Iris pigment epithelial cell (primary cell): ENCODE measurements at places on chromosomes 1 and 21.

DNA sequence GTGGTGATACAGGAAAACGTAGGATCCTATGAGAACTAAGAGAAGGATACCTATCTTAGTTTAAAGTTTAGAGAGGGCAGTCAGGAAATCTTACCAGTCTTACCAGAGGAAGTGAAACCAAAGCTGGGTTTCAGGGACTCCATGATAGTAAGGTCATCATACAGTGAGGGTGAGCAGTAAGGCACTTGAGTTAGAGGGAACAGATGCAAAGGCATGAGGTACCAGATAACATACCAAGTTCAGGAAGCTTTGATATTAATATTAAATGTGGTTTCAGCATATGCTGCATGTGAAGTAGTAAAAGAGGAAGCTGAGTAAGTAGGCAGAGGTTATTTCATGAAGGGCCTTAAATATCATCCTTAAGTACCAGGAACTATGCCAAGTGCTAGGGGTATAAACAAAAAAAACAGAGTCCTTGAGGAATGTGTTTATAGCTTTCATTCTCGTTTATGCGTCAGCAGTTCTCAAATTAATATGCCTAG is 16.9 kb downstream of the ATG4C start:
- DNase-seq, result peak; percentile 71

- peak; percentile 99 for DNase-seq
These were observed 8.2 kb upstream of the S100A10 start for GRCh38 chr1:152001631-152002584.

DNA sequence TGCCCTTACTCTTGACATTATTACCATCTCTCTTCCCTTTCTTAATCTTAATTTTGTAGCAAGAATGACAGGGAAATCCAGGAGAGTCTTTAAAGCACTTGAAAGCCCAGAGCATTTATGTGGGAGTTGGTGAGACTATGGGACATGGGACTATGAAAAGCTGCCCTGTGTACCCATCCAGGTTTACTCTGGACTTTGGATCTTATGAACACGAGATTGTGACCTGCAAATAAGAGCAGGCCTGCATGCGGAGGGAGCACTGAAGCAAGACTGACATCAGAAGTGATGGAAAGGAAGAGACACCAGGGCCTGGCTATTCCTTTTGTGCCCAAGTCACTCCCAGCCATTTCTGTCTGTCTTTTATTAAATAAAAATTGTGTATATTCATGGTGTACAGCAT is 209.6 kb downstream of the NUF2 start:
- DNase-seq, result no peak

- DNase-seq, result no peak
These were observed 216.8 kb upstream of the CXADR start for GRCh38 chr21:17295997-17296396.

DNA sequence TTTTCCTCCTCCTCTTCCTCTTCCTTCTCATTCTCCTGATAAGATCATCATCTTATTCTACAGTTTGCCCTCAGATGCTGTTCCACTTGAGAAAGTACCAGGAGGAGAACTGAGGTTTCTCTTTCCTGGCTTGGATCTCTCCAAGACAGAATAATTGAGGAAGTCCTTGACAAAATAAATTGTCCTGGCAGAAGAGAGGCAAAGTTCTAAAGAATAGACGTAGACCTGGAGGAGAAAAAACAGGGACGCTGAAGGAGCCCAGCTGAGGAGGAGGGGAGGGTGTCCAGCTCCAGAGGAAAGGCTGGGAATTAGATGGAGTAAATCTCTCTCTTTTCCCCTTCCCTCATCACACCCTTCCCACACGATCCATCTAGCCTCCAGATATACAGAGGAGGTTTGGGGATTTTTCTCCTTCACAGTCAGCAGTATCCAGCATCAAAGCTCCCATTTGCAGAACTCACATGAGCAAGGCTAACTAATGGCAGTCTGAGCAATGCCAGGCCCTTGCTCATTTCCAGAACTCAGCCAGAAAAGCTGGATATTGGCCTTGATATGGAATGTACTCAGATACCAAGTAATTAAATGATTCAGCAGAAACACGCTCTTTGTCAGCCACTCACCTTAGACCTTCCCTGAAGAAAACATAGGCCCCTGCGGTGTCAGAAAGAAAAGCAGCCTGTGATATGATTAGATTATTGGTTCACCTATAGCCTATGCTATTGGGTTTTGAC is 5.1 kb upstream of the GNG12 start:
- peak; percentile 46 for DNase-seq

- DNase-seq, result no peak
These were observed 24.4 kb downstream of the KCNA2 start for GRCh38 chr1:110581682-110582145.

GRCh38 chr1:230243583-230244353 is 176.7 kb downstream of the GALNT2 start:
- DNase-seq, result peak; percentile 87

GRCh38 chr1:53384796-53385195 is 56.9 kb upstream of the LRP8 start:
- DNase-seq, result no peak

DNA sequence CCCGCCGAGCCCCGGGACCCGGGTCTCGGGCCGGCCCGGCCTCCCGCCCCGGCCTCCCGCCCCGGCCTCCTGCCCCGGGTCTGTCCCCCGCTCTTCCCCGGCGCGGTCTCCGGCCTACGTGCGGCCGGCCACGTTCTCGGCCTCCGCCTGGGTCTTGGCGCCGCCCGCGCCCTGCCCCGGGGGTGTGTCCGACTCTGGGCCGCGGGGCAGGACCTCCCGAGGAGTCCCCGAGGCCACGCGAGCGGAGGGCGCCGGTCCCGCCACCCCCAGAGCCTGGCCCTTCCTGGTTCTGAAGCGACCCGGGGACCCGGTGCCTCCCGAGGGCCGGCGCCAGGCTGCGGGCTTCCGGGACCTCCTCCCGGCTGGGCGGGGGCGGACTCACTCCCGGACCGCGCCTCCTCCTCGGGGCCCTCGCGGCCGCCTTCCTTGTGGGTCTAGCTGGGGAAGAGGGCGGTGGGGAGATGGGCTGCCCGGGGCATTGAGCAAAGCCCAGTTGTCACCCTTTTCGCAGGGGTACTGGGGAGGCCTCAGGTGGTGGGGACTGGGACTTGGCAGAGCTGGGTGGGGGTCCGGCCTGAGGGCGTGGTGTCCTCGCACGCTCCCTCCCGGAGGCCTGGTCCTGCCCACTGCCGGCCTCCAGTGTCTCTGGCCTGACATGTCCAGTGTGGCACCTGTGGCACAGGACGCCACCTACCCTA is 558 bp downstream of the PFKL start:
- peak; percentile 56 for DNase-seq

DNA sequence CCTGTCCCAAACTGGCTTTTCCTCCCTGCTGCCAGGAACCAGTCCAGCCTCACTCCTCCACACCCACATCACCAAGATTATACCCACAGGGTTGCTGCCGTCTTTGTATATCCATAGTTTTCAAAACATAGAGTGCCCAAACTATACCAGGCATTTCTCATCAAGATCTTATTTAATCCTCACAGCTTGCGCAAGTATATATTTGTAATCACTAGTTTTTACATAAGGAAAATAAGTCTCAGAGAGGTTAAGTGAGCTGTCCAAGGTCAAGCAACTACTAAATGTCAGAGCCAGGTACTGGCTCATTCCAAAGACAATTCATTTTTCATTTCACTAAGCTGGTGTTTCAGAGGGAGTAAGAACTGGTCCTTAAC is 34.9 kb upstream of the ZNF362 start:
- peak; percentile 36 for DNase-seq

- no peak for DNase-seq
These were observed 5.5 kb downstream of the MFSD2A start for GRCh38 chr1:39960431-39960958.

GRCh38 chr1:31792116-31792515 is 23.7 kb downstream of the SPOCD1 start:
- DNase-seq, result no peak

DNA sequence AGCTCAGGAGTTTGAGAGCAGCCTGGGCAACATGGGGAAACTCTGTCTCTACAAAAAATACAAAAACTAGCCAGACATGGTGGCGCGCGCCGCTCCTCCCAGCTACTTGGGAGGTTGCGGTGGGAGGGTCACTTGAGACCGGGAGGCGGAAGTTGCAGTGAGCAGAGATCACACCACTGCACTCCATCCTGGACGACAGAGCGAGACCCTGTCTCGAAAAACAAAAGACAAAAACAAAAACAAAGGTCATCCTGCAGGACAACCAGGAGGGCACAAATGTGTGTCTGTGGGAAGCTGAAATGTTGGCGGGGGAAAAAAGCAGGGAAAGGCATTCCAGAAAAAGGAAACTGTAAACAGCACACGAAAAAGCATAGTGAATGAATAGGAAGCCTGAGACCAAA is 104.1 kb upstream of the HNRNPU start:
- DNase-seq, result no peak

- DNase-seq, result no peak
These were observed 54.3 kb upstream of the ASB17 start for GRCh38 chr1:75986478-75986877.

DNA sequence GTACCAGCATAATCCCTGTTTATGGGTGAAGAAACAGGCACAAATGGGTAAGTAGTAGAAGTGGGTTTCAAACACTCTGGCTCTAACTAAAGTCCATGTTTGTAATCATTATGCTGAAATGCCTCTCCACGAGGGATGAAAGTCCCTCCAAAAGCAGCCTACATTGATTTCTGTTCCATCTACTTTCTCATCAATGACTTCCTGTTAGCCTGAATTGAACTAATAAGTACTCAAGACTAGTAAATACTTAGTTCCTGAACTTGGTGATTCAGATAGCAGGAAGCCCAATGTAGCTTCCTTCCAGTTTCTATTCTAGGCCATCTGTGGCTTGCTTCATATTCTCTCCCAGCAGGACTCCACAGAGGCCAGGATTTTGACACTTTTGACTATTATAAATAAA is 11.3 kb upstream of the BACH1 start:
- DNase-seq, result peak; percentile 81

DNA sequence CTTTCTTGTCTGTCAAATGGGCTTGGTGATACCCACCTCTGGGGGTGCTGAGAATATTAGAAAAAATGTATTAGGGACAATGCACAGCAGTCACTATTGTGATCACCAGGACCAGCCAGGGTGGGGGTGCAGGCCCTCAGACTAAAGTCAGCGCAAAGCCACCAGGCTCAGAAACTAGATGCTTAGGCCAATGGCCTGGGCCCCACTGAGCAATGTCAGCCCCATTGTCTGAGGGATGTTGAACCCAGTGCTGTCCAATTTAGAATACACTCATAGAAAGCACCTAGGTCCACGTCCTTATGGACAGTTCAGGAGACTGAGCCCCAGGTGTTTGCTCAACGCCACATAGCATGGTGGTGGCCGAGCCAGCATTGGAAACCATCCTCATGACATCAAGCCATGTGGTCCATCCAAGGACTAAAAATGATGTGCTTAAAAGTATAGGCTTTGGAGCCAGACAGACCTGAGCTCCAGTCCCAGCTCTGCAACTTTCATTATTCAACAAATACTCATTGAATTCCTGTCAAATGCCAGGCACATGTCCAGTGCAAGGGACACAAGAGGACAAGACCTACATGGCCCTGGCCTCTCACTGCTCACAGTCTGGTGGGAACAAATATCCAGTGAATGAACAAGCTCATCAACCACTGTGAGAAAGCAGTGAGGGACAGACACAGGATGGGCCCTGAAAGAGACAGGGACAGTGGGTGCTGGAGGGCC is 273.8 kb downstream of the MATN1 start:
- no peak for DNase-seq

DNA sequence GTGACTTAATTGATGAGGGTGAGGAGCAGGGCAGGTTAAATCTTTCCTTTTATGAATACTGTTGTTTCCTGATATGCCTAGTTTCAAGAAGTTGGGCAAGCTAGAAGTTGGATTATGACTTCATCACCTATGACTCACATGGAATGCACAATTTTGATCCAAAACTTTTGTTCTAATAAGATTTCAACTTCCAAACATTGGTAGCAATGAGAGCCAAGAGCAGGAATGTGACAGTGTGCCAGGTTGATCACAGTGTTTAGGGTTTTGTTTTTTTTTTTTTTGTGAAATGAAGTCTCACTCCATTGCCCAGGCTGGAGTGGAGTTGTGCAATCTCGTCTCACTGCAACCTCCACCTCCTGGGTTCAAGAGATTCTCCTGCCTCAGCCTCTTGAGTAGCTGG is 349.4 kb downstream of the DUSP10 start:
- DNase-seq, result peak; percentile 71

DNA sequence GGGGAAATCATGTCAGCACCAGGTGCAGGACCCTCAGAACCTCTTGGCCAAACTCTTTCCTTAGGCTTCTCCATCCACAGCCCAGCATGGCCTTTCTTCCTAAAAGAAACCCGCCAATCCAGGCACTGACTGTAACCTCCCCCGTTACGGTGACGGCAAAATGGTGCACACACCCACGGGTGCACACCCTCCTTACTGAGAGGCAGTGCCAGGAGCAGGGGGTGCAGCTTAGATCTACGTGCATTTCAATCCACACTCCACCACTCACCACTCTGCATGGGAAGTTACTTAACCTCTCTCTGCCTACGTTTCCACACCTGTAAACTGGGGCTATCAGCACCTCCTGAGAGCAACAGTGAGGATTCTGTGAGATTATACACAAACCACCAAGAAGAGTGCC is 31.0 kb downstream of the SUSD4 start:
- no peak for DNase-seq

GRCh38 chr1:183957216-183957830 is 80.2 kb downstream of the COLGALT2 start:
- DNase-seq, result no peak

- DNase-seq, result peak; percentile 59
These were observed 13.4 kb upstream of the PIAS3 start for GRCh38 chr1:145871994-145872924.

- DNase-seq, result no peak
These were observed 40.7 kb upstream of the GPR37L1 start for GRCh38 chr1:202081992-202082391.

DNA sequence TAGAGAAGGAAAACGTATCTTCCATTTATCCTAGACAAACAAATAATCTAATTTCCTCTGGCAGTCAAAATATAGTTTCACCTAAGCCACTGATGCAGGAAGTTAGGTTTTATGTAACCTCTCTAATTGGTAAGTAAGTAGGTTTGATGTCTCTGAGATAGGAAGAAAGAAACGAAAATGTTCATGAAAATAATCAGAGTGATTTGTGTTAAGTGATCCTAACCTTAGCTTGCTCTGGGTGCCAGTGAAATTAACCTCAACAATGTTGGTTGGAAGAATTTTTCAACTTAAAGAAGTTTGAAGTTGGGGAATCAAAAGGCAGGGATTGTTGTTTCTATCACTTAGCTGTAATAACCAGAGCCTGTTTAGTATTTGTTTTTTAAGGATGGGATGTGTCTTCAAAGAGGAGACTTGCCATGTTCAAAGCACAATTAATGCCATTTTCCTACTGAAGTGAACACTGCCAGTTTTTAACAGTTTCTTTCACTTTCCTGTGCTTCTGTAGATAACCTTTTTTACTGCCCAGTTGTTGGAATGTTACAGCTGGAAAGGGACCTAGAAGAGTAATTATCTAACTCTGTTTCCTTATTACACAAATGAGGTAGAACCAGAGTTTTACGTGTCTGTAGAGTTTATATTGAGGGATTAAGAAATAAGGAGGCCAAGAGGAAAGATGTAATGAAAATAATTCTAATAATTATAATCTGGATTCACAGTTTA is 18.4 kb downstream of the HIPK1 start:
- no peak for DNase-seq
